ENCODE measurements at places on chromosomes 3 and 15.

DNA sequence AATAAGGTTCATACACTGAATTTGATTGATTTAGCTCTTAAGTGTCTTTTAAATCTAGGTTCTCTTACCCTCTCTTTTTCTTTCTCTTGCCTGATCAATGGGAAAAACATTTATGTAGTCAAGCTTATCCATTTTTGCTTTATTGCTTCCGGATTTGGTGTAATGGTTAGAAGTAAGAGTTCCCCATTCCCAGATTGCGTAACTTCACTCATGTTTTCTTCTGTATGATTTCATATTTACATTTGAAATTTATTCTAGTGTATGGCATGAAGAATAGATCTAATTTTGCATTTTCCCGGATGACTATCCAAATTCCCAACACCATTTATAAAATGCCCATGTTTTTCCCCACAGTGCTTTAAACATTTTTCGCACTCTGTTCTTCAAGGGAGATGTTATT lies 27.9 kb upstream of the SV2B start:
- no peak for DNase-seq

DNA sequence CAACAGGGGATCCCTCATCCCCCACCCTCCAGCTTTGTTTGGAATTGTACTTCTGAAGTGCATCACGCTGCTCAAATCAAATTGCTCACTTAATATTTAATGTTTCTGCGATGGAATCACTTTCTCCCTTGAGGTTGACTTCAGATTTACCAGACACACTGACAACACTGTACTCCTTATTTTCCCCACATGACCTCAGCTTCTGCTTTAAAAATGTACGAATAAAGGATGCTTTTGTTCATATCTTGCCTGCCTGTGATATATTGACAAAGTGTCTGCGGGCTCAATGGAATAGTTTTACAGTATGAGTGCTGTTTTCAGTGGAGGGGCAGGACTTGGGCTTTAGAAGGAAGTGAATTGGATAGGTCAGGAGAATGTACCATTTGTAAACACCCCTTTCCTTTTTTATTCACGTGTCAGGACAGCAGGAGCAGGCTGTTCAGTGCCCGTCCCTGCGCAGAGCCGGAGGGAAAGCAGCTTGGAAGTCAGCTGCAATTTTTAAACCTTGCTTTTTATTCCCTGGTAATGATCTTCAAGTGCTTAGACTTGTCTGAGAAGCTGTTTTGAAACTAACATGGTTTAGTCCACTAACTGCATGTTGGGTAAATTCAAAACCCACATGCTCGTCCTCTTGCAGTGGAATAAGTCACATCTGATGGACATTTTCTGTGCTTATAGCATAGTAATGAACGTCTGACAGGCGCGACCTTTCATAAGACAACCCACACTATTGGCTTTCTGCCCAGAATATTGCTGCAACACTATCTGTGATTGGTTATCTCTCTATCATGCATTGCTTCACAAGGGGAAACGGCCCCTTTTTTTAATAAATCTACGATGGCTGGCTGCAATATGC lies 29.9 kb downstream of the MBNL1 start:
- peak; percentile 66 for DNase-seq

GRCh38 chr3:77381431-77381830 lies 341.5 kb downstream of the ROBO2 start:
- no peak for DNase-seq

DNA sequence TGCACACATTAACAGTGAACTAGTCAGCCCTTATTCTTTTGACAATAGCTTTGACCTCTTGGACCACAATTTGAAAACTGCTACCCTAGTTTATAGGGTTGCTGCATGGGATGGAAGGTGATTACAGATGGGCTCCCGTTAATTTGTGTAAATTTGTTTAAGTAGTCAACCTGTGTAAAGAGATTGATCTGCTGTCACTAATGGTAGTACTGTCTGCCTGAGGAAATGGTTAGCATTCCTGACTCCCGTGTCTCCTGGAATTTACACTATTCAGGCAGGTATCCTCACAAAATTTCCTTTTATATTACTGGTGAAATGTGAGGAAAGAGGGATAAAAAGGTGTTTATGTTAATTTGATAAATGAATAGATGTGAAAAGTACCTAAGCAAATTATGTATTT lies 15.3 kb upstream of the EBLN2 start:
- no peak for DNase-seq

DNA sequence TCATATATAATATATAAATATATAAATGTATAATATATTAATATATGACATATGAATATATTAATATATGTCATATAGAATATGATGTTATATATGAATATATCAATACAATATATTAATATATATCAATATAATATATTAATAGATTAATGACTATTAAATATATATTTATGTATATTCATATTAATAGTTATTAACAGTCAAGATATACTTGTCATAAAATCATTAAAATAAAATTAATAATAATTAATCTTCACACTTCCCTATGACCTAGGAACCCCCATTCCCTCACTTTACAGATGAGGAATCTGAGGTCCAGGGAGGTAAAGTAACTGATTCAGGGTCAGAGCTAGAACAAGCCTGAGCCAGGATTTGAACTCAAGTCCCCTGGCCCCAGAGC lies 70.6 kb upstream of the SLC6A11 start:
- DNase-seq, result no peak

DNA sequence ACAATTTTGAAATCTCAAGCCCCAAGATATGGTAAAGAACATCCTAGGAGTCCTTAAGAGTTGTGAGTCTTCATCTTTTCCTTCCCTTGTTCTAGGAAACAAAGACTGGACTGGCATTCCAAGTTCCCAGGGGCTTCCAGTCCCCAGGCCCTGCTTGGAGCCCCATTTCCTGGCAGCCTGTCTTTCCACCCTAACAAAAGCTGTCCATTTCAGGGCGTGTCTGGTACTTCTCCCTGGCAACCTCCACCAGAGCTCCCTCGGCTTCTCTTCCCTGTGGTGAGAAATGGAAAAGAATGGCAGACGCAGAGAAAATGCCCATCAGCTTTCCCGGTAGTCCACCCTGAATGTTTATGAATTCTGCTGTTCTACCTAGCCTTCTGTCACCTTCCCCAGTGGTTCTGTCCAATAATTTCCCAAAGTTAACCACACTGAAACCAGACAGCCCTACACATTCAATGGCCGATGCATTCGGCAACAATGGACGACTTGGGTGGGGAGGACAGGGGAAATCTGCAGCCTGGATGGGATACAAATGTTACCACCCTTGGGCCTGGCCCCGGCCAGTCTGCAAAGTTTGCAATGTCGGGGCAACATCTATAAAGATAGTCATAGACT lies 6.8 kb downstream of the RAB6B start:
- no peak for DNase-seq

GRCh38 chr15:83077491-83078230 lies 10.6 kb upstream of the BTBD1 start:
- no peak for DNase-seq

DNA sequence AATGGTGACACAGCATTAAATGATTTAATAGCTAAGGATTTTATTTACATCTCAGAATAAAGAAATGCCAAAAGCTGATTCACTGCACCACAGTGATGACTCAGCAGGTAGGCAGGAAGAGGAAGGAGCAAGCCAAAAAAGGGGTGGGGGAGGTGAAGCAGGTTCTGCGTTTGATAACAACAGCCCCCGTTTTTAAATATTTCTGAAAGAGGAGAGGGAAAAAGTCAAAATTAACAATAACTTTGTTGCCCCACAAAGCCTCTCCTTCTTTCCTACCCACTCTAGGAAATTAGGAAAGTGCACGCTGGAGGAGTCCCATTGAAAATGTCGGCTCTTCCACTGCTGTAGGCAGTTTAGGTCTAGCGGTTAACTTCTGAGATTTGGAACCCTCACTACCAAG lies 9.9 kb upstream of the CCDC54 start:
- peak; percentile 1 for DNase-seq

DNA sequence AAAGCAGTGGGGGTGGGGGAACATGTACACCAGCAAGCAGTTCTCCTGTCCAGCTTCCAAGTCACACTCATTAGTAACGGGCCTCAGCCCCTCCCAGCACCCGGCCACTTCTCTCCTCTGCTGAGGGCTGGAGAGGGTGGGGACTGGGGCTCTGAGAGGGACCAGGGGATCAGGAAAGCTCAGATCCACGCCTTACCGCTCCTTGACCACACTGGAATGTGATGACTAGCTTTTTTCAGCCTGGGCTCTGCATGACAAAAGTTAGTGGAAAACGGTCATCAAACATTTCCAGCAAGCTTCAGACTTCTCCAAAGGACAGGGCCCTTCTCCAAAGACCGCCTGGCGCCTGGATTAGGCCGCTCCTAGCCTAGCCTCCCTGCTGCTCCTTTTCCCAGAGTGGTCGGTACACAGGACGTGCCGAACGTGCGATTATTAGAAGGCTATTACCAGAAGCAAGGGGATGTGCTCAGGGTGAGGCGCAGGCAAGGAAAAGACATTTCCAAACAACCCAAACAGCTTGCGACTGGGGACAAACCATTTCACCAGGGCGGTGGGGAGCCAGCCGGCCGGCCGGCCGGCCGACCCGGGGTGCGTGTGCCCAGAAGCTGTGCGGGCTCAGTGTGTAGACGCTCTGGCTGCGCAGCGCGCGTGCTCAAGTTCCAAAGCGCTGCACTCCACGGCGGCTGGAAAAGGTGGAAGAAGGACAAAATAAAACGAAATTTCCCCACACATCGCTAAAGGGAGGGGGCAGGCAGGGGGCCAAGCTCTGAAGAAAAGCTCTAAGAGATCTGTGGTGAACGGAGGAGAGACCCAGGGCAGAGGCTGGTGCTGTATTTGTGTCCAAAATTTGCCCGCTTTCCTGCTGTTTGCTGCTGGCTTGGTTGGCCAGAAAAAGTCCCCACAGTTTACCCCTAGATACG lies 51.0 kb upstream of the SSR3 start:
- peak; percentile 4 for DNase-seq

DNA sequence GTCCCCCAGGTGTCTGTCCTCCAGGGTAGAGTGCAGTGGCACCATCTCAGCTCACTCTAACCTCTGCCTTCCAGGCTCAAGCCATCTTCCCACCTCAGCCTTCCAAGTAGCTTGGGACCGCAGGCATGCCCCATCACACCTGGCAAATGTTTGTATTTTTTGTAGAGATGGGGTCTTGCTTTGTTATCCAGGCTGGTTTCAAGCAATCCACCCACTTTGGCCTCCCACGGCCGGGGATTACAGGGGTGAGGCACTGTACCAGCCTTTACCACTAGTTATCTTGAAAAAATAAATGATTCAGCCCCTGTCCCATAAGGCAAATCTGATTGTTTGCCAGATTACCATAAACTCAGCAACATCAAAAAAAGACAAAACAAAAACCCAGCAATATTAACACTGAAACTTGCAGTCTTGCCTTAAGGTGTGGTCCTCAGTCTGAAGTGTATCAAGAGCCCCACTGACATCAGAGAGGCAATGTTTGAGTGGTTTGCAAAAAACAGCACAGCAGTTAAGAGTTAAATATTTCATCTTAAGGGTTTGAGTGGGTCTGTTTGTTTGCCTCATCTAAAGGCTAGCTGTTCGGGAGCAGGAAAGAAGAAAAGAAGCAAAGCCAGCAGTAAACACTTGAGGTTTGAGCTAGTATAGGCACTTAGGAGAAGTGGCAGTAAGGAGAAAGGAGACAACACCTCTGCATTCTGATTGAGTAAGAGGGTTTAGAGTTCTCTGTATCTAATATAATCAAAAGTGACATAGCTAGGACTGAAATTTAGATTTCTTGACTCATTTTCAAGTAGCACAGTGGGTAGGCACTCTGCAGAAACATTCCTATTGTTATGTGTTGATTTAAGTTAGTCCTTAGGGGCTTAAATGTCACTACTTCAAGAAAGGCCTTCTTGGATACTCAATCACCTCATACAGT lies 26.3 kb upstream of the EDEM1 start:
- peak; percentile 24 for DNase-seq

GRCh38 chr3:53585049-53585448 lies 90.6 kb downstream of the CACNA1D start:
- DNase-seq, result no peak

GRCh38 chr3:69126999-69127398 lies 4.6 kb upstream of the LMOD3 start:
- DNase-seq, result no peak

- DNase-seq, result no peak
These were observed 23.8 kb downstream of the MTMR14 start for GRCh38 chr3:9673082-9673481.

GRCh38 chr3:38471260-38471857 lies 17.7 kb downstream of the ACVR2B start:
- no peak for DNase-seq

DNA sequence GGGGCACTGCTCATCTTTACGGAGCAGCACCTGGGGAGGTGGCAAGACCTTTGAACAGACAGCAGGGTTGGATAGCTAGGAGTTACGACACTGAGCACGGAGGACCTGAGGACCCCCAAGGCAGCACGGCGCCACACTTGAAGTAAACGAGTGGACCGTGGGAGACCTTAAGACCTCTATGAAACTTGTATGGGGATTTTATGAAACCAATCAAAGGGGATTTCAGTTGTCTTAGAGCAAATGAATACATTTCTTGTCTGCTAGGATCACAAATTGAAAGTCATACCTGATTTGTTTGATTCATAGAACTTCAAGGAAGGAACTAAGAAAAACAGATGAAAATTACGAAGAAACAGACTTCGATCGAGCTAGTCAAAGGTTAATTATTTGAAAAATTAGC lies 281.2 kb downstream of the MECOM start:
- DNase-seq, result no peak

DNA sequence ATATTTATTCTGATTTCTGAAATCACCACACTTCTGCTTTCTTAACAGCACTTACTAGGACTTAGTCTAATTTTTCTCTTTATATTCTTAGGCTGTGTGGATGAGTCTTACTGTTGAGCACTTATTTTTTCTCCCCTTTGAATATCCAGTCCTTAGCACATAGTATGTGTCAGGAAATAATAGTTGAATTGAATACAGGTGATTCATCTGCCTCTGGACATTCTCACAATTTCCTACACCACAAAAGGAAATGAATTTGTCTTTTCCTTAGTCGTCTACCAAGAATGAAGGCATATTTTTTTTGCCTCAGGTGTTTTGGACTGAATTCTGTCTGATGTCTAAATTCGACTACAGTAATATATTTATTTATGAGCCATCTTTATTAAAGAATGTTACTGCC lies 204.2 kb downstream of the GHSR start:
- no peak for DNase-seq

DNA sequence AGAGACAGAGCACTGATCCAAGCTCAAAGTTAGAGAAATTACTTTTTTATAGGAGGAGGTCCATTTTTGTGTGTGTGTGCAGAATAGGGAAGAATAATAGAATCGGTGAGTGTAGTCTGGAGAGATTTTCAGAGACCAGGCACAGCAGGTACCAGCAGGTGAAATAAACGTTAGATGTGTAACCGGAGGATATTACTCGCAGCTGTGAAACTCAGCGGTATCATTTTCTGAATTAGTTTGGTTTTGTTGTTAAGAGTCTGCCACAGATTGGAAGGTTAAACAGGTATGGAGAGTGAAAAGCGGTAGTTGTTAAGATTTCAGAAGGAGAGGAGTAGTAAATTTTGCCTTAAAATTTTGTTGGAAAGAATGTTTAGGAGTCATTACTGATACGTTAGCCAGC lies 69.9 kb downstream of the RGMA start:
- DNase-seq, result no peak

- DNase-seq, result no peak
These were observed 8.6 kb downstream of the LINS1 start for GRCh38 chr15:100593431-100593830.

Data from stimulated activated CD4-positive, alpha-beta T cell treated with anti-CD3 and anti-CD28 coated beads, Interleukin-2, amount 100 ng/mL, for 24 hours (primary cell).